ENCODE measurements at places on chromosomes 5 and 9.

DNA sequence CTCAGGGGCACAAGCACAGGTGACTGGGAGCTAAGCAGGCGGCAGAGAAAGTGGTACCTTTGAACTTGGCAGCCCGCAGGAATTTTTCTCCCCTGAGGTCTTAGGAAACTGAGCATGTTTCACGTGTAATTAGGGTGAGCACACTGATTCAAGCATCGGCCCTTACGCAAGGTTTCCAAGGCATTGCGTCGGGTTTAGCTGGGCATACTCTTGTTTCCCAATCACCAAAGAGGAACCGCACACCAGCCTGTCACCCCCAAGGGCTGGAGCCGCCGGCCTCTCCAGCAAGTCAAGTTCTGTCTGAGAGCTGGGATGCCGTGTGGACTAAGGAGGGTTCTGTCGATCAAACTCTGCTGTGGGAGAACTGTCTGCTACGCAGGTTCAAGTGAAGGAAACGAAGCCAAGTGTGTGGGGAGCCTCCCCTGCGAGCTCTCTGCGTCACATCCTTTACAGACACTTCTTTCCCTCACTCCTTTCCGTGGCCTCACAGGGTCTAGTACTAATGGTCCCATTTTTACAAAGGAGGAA, 53.0 kb downstream of the ERGIC1 start:
- no peak for DNase-seq

- DNase-seq, result no peak
Measured at GRCh38 chr5:93246090-93246855, 334.7 kb downstream of the NR2F1-AS1 start.

GRCh38 chr5:144122081-144122480, 48.4 kb downstream of the YIPF5 start:
- DNase-seq, result no peak

- no peak for DNase-seq
Measured at GRCh38 chr9:3299872-3300271, 225.9 kb downstream of the RFX3 start.

DNA sequence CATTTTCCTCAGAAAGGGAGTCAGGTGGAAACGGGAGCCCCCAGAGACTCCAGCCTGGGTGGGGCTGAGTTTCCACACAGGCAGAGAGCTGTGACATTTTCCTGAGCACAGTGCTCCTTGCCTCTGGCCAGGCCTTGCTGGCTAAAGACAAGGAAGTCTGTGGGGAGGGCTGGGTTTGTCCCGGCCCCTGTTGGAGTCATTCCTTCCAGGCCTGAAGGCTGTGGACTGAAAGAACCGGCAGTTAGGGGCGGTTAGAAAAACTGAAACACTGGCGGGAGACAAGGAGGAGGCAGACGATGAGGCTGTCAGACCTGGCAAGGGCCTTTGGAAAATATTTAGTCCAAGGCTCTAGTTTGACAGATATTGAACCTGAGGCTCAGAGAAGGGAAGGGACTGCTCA, 29.9 kb downstream of the COL15A1 start:
- DNase-seq, result no peak

GRCh38 chr5:1348986-1349245, 4.0 kb upstream of the CLPTM1L start:
- DNase-seq, result no peak

DNA sequence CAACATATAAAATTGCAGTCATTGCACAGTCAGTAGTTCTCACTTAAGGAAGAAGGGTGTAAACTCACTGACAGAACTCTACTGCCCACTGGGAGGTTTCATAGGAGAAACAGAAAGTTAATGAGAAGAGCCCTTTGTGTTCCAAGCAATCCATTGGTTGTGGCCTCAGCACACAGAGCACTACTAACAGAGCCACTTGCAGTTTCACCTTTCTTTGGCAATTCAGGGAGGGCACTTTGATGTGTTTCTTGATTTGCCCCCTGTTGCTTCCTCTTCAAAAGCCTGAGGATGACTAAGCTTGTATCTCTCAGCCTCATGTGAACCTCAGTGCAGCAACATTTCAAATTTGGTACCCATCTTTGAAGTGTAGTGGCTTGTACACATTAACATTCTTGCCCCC, 409.4 kb downstream of the DMRTA1 start:
- DNase-seq, result no peak

GRCh38 chr5:44779167-44779566, 29.6 kb upstream of the MRPS30 start:
- DNase-seq, result no peak

DNA sequence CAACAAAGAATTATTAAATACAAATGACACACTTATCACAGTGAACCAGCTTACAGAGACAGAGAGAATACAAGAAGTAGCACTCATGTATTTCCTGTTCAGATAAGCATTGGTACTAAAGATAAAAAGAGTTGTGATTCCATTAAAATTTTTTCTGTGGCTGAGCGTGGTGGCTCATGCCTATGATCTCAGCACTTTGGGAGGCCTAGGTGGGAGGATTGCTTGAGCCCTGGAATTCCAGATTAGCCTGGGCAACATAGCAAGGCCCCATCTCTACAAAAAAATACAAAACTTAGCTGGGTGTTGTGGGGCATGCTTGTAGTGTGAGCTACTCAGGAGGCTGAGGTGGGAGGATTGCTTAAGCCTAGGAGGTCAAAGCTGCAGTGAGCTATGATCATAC, 32.9 kb downstream of the FCHO2 start:
- no peak for DNase-seq

- DNase-seq, result no peak
Measured at GRCh38 chr5:26877154-26877553, 161.2 kb downstream of the CDH9 start.

DNA sequence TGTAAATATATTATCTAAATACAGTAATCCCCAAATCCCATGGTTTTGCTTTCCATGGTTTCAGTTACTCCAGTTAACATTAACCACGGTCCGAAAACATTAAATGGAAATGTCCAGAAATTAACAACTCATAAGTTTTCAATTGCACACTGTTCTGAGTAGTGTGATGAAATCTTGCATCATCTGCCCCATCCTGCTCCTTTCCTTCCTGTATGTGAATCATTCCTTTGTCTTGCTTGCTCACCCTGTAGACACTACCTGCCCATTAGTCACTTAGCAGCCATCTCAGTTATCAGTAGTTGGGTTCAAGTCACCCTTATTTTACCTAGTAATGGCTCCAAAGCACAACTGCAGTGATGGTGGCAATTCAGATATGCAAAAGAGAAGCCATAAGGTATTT, 1568.5 kb upstream of the WWC1 start:
- DNase-seq, result no peak

DNA sequence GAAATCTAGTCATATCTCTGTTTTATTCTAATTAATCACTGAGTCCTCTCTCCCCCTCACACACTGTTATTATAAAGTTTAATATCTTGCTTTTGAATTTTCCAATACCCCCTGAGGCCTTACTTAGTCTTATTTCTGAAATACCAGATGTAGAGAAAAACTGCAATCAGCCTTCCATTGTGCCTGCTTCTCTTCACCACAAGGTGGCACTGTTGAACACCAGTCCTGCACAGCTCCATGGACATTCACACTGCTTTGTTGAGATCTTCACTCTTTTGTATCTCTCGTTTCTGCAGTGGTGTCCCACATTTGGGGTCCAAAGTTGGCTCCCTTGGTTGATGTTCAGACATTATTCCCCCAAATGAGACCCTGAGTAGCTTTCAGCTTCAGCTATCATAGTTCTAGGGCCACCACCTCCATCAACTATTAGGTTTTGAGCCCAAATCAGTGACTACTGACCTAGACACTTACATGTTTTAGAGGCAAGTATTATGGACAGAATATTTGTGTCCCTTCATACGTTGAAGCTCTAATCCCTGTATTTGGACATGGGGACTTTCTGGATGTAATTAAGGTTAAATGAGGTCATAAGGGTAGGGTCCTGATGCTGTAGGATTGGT, 24.3 kb downstream of the BOD1 start:
- peak; percentile 17 for DNase-seq

- no peak for DNase-seq
Measured at GRCh38 chr5:176355400-176356178, 6.0 kb downstream of the KIAA1191 start.

DNA sequence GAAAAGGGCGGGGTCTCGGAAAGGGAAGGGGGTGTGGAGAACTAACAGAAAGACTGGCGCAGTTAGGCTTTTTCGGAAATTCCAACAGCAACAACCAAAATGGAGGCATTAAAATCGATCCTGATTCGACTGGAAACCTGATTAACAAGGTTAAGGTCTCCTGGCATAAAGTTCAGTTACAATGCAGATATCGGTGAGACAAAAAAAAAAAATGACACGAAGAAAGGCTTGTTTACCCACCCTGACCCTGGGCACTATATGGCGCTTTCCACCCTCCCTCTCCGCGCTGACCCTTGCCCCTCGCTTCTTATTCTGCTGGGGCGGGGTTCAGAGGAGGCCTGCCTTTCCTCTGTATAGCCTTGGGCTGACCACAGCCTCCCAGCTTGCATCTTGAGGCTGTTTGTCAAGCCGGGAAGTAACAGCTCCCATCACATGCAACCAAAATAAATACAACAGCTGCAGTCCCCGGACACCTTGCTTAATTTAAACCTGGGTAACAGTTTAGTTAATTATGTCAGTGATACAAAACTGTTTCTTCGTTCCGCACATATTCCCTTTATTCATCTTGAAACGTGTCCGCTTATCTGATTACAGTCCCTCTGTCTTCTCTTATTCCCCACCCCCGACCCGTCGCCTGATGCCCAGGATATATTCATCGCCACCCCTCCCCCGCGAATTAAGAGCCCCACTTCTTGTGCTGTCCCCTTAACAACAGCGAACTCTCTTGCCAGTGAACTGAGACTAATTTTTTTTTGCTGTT, 795 bp upstream of the PJA2 start:
- DNase-seq, result peak; percentile 25
